ENCODE measurements at places on chromosomes 16 and 17.
A peak's percentile ranks its signal among the peaks of the same experiment; 100 is the strongest.

GRCh38 chr16:50509521-50510341 lies 38.5 kb upstream of the NKD1 start:
- DNase-seq, result peak; percentile 21

GRCh38 chr16:51657848-51658247 lies 506.8 kb upstream of the SALL1 start:
- DNase-seq, result no peak

GRCh38 chr17:42720996-42721583 lies 23.8 kb downstream of the EZH1 start:
- peak; percentile 80 for DNase-seq

GRCh38 chr16:59259074-59259949 lies 525.2 kb upstream of the GOT2 start:
- no peak for DNase-seq

DNA sequence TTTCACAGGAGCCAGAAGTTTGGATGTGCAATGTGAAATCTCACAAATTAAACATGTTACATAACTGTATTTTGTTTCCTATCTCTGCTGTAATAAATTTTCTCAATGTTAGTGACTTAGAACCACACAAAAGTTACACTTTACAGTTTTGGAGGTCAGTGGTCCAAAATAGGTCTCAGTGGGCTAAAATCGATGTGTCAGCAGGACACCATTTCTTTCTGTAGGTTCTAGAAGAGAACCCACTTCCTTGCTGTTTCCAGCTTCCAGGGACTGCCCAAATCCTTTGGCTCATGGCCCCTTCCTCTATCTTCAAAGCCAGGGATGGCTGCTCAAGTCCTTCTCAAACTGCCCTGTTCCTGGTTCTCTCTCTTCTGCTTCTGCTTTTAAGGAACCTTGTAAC lies 252.7 kb downstream of the WWOX start:
- DNase-seq, result no peak

All from kidney capillary endothelial cell (primary cell).